ENCODE measurements at places on chromosomes 7 and 10. TPM values are rescaled to one million over a fixed set of nuclear protein-coding genes. Genes with fewer than 3 reads are reported as not detected.
A peak's percentile ranks its signal among the peaks of the same experiment; 100 is the strongest.

FAM53B gene
- polyA plus RNA-seq, result 5.6 TPM

CTNNA3 gene
- not detected for polyA plus RNA-seq

NKX2-3 gene
- not detected for polyA plus RNA-seq

HOXA13 gene
- not detected for polyA plus RNA-seq

CYP3A5 gene
- polyA plus RNA-seq, result 0.31 TPM

JAZF1 gene
- polyA plus RNA-seq, result 1.3 TPM

ELOVL3 gene
- polyA plus RNA-seq, result 0.25 TPM

GRM3 gene
- not detected for polyA plus RNA-seq

OR6V1 gene
- not detected for polyA plus RNA-seq

LEP gene
- polyA plus RNA-seq, result not detected

VWC2 gene
- not detected for polyA plus RNA-seq

- DNase-seq, result no peak
Measured at GRCh38 chr10:132293813-132294520, 13.8 kb downstream of the STK32C start.

GRCh38 chr7:82714883-82715282, 271.3 kb upstream of the CACNA2D1 start:
- DNase-seq, result no peak

- no peak for DNase-seq
Measured at GRCh38 chr10:4503076-4503475, 322.9 kb upstream of the AKR1E2 start.

DNA sequence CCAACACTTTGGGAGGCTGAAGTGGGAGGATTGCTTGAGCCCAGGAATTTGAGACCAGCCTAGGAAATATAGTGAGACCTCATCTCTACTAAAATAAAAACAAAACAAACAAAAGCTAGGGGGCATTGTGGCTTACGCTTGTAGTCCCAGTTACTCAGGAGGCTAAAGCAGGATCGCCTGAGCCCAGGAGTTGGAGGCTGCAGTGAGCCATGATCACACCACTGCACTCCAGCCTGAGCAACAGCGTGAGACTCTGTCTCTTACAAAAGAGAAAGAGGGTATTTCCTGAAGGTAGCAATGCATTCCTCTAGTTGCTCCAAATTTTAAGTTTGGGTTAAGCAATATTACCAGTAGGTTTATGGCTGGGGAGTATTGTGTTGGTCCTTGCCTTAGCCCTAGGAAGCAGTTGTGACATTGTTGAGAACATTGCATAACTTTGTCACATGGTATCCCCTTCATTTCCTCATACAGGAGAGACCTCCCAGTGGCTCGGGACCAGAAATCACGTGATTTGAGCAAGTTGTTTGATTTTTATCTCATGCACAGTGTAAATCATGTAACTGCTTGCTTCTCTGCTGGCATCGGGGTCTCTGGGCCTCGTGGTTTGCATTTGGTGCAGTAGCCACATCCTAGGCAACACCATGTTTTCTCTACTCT, 23.3 kb upstream of the SMARCD3 start:
- no peak for DNase-seq

- DNase-seq, result no peak
Measured at GRCh38 chr10:58465629-58466028, 47.0 kb upstream of the BICC1 start.

DNA sequence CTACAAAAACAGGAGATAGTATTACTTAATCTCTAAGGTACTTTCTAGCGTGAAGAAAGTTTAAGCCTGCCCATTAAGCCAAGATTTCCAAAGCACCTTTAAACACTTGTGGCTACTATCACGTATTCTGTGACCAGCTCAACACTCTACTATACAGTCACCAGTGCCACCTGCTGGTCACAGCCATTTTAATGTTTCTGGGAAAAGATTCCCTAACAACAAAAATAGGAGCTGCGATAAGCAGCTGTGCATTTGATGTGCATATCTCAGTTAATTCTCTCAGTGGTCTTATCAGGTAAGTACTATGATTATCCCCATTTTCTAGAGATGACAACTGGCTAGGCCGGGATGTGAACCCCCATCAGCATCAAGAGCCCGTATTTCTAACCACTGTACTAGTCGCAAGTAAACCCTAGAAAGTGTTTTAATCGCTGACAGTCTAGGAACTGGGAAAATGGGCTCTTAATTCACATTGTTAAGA, 860 bp downstream of the SEC31B start:
- DNase-seq, result peak; percentile 71

GRCh38 chr10:72557362-72557761, 68.5 kb downstream of the MICU1 start:
- no peak for DNase-seq

DNA sequence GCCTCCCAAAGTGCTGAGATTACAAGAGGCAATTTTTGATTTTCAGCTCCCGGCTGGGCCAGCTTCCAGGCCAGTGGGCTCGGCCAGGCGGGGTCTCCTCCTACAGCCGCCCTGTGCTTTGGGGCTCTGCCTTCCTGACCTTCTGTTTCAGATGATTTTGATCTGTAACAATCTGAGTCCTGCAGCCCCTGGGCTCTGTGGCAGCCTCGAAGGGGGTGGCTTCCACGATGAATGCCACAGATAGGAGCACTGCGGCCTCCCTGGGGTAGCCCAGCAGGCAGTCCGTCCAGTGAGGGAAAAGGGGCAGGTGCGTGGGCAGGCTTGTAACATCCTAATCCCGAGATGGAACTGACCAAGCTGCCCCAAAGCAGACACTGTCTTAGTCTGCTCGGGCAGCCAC, 177.5 kb downstream of the DNAJB6 start:
- no peak for DNase-seq

GRCh38 chr10:110373059-110373458, 68.3 kb upstream of the SMNDC1 start:
- no peak for DNase-seq

DNA sequence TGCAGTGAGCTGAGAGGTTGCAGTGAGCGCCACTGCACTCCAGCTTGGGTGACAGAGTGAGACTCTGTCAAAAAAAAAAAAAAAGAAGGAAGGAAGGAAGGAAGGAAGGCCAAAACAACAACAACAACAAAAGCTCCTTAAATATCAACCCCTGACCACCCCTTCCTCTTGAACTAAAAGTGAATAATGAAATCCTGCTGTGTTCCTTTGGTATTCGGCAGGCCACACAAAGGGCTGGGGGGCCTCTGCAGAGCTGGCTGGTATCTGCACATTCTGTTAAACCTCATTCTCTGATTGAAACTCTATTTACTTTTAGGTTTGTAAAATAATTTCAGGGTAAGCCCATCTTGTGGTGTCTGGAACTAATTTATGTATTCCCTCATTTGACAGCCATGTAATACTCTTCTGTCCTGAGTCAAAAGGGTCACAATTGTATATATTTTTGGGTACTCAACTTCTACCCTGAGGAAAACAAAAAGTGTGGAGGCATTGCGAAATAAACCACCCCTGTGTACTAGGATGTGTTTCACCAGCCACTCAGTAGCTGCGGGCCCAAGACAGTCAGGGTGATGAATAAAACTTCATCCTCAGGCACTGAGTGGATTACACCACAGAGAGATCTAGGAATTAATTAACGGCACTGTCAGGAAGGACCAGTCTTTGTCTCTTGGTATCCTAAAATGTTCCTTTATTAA, 446.4 kb upstream of the PFKP start:
- DNase-seq, result no peak

- DNase-seq, result no peak
Measured at GRCh38 chr10:2731940-2732339, 335.4 kb upstream of the PFKP start.

GRCh38 chr10:97914171-97914836, 64.7 kb downstream of the GOLGA7B start:
- no peak for DNase-seq

DNA sequence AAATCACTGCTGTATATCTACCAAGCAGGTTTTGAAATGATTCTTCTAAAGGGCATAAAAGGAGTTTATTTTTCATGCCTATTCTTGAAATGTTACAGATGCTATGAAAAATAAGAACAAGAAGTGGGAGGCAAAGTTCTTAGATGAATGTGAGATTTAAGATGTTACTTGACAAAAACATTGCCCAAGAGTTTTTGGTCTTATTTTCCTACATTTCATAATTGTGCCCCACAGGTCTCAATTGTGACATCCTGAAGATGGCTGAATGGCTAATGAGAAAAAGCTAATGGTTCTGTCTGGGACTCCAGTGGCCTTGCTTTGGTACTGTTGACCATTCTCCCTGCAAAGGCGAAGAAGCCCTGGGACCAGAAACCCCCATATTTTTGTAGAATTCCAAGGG, 43.0 kb upstream of the IFRD1 start:
- no peak for DNase-seq

DNA sequence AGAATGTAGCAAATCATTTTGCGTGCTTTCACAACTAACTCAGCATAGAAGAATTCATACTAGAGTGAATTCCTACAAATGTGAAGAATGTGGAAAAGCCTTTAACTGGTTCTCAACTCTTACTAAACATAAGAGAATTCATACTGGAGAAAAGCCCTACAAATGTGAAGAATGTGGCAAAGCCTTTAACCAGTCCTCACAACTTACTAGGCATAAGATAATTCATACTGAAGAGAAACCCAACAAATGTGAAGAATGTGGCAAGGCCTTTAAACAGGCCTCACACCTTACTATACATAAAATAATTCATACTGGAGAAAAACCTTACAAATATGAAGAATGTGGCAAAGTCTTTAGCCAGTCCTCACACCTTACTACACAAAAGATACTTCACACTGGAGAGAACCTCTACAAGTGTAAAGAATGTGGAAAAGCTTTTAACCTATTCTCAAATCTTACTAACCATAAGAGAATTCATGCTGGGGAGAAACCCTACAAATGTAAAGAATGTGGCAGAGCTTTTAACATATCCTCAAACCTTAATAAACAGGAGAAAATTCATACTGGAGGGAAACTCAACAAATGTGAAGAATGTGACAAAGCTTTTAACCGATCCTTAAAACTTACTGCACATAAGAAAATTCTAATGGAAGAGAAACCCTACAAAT, 40.8 kb downstream of the ZNF107 start:
- DNase-seq, result no peak

DNA sequence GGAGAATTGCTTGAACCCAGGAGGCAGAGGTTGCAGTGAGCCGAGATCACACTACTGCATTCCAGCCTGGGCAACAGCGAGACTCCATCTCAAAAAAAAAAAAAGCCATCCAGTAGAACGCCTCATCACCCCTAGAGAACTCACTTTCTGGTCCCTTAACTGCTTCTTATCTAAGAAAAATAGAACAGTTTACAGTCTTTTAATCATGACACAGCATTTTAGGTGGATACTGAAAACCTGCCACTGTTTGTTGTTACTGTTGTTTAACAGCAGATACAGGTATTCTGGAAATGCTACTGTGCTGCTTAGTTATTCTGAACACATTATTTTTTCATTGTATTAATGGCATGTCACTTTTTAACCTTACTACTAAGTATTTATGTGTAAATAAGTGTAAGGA, 624.3 kb upstream of the GHITM start:
- no peak for DNase-seq

DNA sequence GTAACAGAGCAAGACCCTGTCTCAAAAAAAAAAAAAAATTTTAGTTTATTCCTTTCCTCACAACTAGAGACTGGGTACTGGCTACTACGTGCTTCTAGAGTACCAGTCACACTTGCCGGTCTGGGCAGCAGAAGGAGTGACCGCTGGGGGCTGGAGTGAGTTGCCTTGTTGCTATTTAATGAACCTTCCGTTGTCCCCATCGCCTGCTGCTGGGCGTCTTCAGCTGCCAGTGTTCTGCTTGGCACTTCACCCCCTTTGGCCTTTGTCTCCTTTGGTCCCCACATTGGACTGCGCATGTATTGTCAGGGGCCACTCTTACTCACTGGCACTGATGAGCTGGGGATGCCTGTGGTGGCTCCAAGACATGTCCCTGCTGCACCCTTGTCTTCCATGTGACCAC, 110.6 kb downstream of the CLEC2L start:
- no peak for DNase-seq

DNA sequence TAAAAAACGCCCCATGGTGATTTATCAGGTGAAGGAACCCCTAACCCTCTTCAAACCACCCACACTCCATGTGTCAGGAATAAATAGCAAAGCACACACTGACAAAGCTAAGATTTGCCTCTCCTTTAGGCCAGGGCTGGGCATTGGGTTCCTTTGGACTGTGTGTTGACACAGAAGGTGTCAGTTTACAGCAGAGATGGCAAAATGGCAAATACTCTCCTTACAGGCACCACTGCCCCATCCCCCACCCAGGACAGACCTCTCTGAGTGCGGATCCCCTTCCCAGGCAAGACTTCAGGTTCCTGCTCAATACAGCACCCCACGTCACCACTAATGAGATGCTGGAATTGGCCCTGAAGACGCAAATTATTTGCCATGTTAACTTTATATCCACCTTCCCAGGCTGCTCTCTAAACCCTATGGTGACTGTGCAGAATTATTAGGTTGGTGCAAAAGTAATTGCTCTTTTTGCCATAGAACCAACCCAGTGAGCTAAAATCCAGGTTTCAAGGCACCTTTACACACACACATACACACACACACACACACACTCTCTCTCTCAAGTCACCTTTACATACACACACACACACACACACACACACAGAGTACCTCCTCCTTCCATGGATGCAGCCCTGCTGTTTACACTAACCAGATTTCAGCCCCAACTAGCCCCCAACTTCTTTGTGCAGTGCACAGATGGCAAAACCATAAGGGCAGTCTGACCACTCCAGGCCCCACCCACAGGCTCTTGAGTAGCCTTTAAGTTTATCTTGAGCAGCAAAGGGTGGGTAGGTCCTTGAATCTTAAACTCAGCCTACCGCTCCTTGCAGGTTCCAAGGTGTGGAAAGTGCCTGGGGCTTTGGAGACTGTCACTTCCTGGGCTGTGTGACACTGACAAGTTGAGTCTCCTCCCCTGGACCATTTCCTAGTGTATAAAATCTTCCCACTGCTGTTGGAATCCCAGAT, 4.0 kb upstream of the ZCCHC24 start:
- no peak for DNase-seq

- DNase-seq, result no peak
Measured at GRCh38 chr7:102912742-102913141, at the start of gene LRRC17. Gene LRRC17 (plus strand): TSS chr7:102913000. CDS start chr7:102933914, 20,914 bp downstream.

DNA sequence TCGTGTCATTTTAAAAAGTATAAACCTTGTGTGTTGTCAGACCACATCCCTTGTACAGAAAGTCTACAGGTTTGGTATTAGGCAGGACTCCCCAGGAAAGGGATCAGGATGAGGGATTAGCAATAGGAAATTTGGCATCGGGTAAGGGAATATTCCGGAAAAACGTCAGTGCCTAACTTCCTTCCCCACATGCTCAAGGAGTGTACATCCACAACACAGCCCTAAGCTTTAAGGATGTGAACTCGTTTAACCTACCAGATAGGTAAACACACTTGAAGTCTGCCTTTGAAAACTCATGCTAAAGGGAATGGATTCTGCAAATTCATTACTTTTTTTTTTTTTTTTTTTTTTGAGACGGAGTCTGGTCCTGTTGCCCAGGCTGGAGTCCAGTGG, 194.9 kb downstream of the SKIDA1 start:
- DNase-seq, result no peak

- no peak for DNase-seq
Measured at GRCh38 chr10:36183056-36183455, 541.0 kb upstream of the FZD8 start.

DNA sequence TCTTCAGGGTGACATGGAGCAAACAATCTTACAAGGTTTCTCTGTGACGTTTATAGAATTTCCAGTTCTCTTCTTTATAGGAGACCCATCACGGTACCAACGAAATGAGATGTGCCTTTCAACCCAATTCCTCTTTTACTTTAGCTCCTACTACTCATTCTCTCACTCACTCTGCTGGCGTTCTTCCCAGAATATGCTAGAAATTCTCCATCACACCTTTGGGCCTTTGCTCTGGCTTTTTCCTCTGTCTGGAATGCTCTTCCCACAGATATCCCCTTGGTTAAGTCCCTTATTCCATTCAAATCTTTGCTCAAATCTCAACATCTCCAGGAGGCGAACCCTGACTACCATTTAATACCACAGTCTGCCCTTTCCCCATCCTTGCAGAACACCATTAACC, 39.0 kb downstream of the SEMA3C start:
- no peak for DNase-seq

Data from SK-N-SH (cell line).